A549 treated with GW870086 at 1 μM for 4 hours (cell line): ENCODE measurements at places on chromosomes 4 and X. TPM values are rescaled to one million over a fixed set of nuclear protein-coding genes. Genes with fewer than 3 reads are reported as not detected.

SPARCL1 gene
- total RNA-seq = not detected in 5 replicates

SEC31A gene
- total RNA-seq = 70.0 to 88.9 TPM (median 84.0 TPM) in 5 replicates

ANXA3 gene
- total RNA-seq = 56.0 to 82.7 TPM (median 67.3 TPM) in 5 replicates

AKAP14 gene
- total RNA-seq = not detected in 5 replicates

ADH1A gene
- total RNA-seq = not detected in 5 replicates

SHOX gene
- total RNA-seq = not detected in 5 replicates

SPP1 gene
- 152 to 194 TPM (median 161 TPM) in 5 replicates for total RNA-seq

UGT2B15 gene
- 0.06 to 0.17 TPM (median 0.09 TPM) in 3 of 5 replicates, not detected in the others for total RNA-seq

ARHGAP6 gene
- total RNA-seq = 0.07 TPM in 1 of 5 replicates, not detected in the others

CT45A3 gene
- 0.23 to 0.31 TPM (median 0.27 TPM) in 3 of 5 replicates, not detected in the others for total RNA-seq

STPG2 gene
- not detected in 5 replicates for total RNA-seq

MAGEA10 gene
- total RNA-seq = 0.07 to 0.22 TPM in 2 of 5 replicates, not detected in the others

FAM133A gene
- 0.58 to 1.0 TPM (median 0.76 TPM) in 5 replicates for total RNA-seq

F11 gene
- not detected in 5 replicates for total RNA-seq

CDKN2AIP gene
- total RNA-seq = 9.4 to 10.7 TPM (median 10.1 TPM) in 5 replicates

PLAC8 gene
- total RNA-seq = 0.75 to 2.0 TPM (median 1.5 TPM) in 5 replicates

NXF2 gene
- total RNA-seq = not detected in 5 replicates

KLB gene
- total RNA-seq = 0.08 to 0.15 TPM (median 0.11 TPM) in 5 replicates

ERCC6L gene
- total RNA-seq = 9.8 to 12.6 TPM (median 11.6 TPM) in 5 replicates

PF4V1 gene
- total RNA-seq = not detected in 5 replicates

PPP4R3C gene
- not detected in 5 replicates for total RNA-seq

PPEF2 gene
- not detected in 5 replicates for total RNA-seq
